ENCODE measurements at places on chromosomes 4 and X.

DNA sequence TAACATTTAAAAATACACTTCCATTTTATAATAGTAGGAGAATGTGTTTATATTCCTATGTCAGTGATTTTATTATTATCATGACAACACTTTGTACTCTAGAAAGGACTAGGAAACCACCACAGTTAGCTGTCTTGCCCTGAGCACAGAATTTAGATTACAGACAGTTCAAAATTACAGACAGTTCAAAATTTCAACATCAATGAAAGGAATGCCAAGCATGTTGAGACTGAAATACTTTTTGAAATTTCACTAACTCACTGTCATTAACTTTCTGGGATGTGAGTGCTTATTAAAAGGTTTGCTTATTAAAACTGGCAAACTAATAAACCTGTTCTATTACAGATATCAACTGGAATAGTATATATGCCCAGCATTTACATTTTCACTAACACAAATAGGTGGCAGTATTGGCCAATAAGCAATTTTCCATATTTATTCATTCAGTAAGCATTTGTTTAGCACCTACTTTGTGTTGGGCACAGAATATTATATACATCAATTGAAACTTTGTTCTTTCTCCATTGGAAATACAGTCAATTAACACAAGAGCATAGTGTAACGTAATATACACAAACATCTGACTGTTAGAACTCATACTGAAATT lies 179.4 kb downstream of the FBXW7 start:
- DNase-seq: no peak

- no peak for DNase-seq
These were observed 72.8 kb upstream of the GABRA2 start for GRCh38 chr4:46462733-46463132.

DNA sequence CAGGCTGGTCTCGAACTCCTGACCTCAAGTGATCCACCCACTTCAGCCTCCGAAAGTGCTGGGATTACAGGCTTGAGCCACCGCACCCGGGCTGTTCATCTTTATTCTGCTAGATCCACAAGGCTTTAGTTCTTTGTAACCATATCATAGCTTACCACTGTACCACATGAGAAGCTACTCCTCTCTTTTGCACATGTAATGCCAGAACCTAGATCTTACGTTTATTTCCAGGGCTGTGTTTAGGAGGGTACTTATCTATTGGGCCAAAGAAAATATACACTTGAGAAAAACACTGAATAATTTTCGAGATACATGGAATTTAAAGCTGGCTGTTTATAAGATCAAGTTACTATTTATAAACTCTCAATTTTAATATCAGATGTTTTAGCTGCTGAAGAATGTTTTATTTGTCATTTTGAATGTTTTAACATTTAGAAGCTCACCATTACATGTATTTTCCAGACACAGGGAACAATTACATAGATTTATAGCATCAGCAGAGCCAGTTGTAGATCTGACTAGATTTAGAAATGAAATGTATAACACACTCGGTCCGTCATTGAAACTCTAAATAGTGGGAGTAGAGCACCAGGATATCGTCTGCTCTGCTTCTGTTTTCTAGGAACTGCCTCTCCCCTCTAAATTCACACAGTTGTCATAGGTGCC lies 155.3 kb upstream of the HAND2 start:
- no peak for DNase-seq

GRCh38 chr4:75003979-75004378 lies 71.1 kb downstream of the PARM1 start:
- no peak for DNase-seq

DNA sequence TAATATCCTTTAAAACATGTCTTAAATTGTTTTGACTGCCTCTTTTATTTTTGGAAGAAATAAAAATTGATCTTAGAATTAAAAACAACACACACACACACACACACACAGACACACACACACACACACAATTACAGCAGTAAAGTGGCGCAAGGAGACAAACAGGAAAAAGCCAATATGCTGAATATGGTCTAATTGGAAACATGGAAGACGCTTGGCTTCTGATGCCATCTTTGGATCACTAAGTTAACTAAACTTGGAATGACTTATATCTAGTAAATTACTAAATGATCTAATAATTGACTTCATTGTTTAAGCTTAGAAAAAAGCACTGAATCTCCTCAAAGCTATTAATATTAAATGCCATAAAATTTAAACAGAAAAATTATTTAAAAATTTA lies 1093.4 kb downstream of the ADGRL3 start:
- DNase-seq: no peak

- DNase-seq: peak; percentile 39
These were observed 1146.4 kb upstream of the INTU start for GRCh38 chr4:126486377-126486776.

GRCh38 chr4:106312997-106313522 lies 2.9 kb downstream of the TBCK start:
- DNase-seq: no peak

- no peak for DNase-seq
These were observed 696.4 kb downstream of the DMD start for GRCh38 chrX:32514986-32515385.

DNA sequence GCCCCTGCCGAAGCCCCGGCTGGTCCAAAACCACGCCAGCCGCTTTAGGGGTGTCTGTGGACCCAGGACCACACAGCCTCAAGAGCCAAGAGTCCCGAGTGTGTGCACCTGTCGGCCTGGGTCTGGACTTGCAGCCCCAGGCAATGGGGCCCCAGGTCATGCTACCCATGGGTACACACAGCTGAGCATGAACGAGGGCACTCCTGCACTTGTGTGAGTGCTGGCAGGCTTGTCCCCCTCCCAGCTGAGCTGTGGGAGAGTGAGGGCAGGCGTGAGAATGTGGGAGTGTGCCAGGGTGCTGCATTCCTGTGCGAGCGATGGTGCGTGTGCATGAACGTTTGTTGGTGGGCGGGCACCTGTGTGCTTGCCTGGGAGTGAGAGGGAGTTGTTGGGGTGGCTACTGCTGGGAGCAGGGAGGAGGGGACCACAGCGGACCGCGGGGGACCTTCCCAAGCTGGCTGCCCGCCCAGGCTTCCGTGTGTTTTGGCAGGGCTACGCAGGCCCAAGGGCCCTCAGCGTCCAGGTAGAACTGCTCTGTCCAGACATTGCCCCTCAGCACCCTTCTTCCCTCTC lies 30.8 kb downstream of the BLOC1S4 start:
- no peak for DNase-seq

GRCh38 chr4:15992167-15992485 lies 29.2 kb upstream of the FGFBP2 start:
- no peak for DNase-seq

DNA sequence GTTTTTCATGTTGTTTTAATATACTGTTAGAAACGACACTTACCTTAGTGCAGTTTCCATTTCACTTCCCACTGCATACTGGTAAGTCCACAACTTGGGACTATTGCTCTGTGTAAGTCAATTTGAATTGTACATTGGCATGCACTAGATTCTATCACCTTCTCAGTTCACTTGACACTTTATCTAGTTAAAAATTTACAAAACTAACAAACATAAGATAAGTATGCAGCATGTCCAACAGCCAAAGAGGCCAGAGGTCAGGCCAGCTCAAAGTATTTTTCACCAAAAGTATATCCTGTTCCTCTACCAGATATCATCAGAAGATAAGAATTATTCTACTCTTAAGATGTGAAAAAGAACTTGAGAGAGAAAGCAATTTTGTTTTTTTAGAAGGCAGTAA lies 75.9 kb downstream of the QRFPR start:
- DNase-seq: no peak

- no peak for DNase-seq
These were observed 160.1 kb upstream of the MBNL3 start for GRCh38 chrX:132648895-132649294.

DNA sequence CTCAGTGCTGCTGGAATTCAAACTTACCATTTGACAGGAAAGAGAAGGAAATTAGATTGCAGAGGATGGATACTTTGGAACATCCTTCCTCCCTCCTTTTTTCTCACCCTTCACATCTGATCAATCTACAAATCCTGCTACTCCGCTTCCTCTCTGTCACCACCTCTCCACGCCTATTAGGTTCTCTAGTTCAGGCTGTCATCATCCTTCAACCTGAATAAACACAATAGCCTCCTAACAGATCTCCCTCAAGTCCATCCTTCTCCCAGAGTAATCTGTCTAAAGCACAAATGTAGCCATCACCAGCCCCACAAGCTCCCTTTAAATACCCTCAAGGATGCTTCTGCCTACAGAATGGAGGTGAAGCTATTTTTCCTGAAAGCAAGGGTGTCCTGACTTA lies 20.0 kb upstream of the SLAIN2 start:
- DNase-seq: no peak

- DNase-seq: no peak
These were observed 680.6 kb downstream of the TECRL start for GRCh38 chr4:63728480-63729177.

DNA sequence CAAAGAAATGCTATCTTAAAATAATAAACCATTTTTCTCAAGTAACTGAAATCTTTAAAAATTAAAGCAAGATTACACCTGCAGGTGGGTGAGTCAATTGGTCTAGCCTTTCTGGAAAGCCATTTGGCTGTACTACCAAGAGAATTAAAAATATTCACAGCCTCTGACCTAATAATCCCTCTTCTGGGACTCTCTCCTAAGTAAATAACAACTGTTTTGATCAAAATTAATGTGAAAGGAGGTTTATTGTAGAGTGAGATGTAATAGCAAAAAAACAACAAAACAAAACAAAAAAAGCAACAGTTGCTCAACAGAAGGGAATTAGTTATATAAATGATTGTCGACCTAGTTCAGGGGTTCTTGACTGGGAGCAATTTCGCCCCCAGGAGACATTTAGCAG lies 89.0 kb downstream of the GEMIN8 start:
- DNase-seq: no peak

DNA sequence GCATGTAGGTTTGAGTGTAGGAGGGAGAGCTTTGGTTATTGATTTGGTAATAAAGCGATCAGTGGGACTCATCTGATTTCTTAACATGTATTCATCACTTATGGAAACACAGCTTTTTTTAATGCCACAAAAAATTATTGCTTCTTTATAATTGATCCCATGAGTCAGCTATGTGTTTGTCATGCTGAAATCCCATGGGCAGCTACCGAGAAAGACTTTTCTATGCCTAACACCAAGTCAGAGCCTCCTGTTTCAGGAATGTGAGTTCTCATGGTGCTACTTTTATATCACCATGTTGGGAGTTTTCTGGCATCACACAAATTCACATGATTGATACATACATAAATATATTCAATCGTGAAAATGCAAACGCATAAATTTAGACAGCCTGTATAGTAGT lies 165.7 kb downstream of the RAPGEF2 start:
- DNase-seq: no peak

DNA sequence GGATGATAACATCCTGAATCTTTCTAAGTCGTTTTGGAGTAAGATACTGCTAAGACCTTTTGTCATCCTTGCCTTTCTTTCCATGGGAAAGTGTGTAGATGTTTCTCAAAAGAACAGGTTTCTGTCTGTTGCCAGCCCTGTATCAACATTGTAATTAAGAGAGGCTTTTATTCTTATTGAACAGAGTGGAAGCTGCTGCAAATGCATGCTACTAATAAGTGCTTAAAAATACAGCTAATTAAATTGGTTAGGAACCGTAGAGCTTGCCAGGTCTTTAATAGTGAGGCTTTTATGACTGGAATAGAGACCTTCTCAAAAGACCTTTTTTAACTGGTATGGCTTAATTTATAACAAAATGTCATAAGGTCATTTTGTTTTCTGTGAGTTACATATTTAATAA lies 34.4 kb downstream of the INTU start:
- no peak for DNase-seq

DNA sequence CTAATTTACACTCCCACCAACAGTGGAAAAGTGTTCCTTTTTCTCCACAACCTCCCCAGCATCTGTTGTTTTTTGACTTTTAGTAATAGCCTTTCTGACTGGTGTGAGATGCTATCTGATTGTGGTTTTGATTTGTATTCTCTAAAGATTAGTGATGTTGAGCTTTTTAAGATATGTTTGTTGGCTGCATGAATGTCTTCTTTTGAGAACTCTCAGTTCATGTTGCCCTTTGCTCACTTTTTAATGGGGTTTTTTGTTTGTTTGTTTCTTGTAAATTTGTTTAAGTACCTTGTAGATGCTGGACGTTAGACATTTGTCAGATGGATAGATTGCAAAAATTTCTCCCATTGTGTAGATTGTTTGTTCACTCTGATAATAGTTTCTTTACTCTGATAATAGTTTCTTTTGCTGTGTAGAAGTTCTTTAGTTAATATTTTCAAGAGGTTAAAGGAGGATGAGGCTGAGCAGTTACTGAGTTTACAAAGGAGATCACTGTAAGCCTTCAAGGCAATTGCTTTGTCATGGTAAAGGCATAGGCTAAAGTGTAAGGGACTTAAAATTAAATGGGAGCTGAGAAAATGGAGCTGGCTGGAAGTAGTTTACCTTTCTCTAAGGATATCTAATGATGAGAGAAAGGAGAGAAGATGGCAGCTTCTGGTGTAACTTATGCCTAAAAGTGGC lies 323.4 kb downstream of the PCDH7 start:
- DNase-seq: no peak

- peak; percentile 33 for DNase-seq
These were observed 367.3 kb downstream of the GRIA2 start for GRCh38 chr4:157587681-157588423.

DNA sequence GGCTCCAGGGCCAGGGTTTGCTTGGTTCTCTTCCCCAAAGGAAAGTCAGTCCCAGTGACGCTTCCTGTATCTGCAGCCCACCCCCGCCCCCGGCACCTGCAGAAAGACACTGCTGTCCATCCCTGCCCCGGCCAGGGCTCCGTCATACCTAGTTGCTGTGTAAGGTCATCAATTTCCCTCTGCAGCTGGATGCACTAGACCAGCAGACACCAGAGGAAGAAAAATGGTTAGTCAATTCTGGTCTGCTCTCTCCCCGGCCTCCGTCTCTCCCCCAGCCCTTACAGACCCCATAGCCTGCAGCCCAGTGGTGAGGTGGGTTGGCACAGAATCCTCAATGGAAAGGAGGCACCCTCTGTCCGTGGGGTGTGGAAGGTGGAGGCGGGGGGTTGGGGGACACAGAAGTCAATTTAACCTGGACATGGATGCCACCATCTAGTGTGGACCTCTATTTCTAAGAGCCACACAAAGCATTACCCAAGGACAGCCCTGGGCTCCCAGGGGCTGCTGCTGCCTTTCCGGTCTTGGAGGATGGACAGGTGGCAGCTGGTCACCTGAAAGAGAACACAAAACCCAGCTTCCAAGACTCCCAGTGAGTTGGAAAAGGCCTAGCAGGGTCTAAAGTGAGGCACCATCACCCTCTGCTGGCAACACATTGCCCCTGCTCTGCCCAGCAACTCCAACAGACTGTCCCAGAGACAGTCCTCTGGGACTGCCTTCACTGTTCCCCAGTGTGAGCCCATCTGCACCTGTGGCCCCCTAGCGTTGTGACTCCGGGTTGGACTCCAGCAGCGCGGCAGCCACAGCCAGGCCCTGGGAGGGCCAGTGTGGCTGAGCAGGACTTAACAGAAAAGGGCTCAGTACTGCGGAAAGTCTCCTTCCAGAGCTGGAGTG lies 40.2 kb upstream of the NHSL2 start:
- DNase-seq: no peak

DNA sequence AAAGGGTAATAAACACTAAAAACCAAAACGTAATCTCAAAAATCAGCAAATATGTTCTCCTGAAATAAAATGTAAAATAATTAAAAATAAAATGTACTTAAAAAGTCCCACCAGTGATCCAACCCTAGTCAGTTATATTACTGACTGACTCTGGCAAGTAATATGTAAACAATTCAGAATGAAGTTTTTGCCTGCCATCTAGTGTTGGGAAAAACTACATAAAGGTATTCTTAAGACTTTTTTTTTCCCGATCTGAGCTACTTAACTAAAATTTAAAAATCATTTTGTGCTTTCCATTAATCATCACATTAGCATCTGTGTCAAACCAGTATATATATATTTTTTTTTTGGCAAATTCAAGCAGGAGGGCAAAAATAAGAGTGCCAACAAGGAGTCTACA lies 24.0 kb downstream of the RCHY1 start:
- no peak for DNase-seq
